Stimulated activated CD4-positive, alpha-beta T cell treated with anti-CD3 and anti-CD28 coated beads, Interleukin-4, amount 100 ng/mL, for 1 hour (primary cell): ENCODE measurements at places on chromosomes 2 and 18.

GRCh38 chr18:2442726-2443275 lies 128.5 kb downstream of the METTL4 start:
- no peak for DNase-seq

DNA sequence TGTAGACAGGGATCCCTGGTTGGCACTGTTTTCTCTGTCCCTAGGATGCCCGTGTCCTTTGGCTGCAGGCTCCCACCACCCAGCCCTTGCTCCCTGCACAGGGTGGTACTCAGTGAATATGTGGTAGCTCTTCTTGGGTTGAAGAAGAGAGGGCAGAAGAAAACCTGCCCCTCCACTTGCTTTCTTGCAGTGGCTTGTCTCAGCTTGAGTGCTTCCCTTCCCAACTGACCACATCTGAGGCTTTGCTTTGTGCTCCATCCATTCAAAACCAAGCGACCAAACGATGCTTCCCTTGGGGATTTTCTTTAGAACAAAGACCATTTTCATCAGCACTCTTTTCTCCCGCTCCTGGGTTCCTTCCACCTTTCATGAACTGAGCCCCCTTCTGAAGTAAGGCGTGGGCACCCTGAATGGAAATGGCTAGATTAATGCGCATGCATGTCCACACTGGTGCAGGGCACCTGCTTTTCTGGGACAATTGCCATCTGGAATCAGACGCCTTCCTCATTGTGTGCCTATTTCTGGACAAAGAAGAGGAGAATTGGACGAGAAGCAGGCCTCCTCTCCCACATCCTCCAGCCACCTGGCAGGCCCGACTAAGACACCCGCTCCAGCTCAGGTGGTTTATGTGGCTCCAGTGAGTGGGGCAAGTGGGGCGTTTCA lies 59.1 kb downstream of the ARL4C start:
- no peak for DNase-seq

DNA sequence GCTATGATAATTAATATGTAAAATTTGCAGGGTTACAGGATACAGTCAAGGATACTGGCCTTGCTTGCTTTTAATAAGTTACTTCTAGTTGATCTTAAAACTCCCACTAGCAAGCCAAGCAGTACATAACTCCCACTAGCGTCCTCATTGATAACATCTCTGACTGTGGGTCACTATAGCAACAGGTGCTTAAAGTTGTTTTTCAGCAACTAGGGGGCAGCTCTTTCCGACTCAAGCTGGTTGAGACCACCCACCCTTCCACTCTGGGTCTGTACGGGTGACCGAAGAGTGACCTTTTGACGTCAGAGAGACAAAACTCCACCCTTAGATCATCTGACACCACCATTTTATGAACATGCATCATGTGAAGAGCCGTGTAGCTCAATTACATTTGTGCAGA lies 208.6 kb downstream of the MYO1B start:
- DNase-seq, result no peak

DNA sequence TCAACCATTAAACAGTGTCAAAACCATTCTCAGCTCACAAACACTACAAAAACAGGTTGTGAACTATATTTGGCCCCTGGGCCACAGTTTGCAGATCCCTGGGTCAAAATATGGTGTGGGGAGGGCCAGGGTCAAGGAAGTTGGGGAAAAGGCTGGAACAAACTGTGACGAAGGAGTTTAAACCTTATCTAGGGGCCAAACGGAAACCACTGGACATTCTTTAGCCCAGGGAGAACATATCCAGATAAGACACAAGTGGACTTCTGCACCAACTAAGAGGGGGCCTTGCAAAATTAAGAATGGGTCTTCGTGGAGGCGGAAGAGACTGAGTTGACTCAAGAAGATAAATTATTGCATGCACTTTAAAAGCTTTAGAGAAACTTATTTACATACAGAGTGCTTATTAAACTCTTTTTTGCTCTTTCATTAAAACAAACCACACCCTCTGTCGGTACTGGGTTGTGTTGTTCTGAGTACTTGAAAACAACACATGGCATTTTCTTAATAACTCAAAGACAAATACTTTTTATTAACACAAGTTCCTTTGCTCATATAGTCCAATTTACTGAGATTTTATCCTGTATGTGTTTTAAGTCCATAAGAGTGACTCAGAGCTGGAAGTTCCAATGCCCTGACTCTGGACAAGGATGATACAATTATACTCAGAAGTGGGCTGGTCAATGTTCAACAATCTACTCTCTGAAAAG lies 5.3 kb upstream of the ASAP2 start:
- no peak for DNase-seq

DNA sequence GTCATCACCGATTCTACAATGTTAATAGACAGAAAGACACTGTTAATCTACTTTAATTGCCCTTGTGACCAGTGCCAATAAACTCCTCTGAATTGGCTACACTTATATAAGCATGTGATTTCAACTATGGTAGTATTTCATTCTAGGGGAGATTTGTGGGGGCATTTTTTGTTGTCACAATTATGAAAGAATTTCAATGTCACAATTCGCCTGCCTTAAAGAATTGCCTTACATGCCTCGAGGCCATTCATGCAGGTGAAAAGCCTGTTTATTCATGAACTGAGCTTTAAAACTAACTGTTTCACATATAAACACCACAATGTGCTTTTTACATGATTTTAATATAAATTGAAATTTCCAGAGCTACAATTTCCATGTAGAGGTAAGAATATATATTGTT lies 162.8 kb downstream of the GCA start:
- no peak for DNase-seq
